Skeletal muscle cell (primary cell): ENCODE measurements at places on chromosomes 12 and 14.

GRCh38 chr14:73463411-73463810 is 5.1 kb upstream of the NUMB start:
- peak; percentile 99 for DNase-seq

DNA sequence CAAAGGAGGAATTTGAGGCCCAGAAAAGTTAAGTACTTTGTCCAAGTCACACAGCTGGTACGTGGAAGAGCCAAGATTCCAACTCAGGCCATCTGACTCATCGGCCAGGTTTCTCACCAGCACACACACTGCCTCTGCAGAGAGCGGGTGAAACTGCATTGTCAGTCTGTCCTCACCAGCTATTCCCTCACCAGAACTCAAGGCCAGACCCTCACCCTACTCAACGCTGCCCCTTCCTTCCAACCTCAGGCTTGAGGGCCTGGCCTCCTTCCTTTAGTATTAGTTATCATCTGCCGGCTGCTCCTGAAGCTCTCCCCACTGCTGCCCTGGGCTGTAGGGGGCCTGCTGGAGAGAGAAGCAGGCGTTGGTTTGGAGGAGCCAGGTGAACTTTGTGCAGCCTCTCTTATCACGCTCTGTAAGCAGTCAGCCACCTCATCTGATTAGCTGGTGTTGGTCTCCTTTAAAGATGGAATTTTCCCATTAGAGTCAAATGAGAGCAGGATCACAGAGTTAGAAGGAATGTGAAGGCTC is 16.6 kb upstream of the PLEK2 start:
- no peak for DNase-seq

GRCh38 chr12:75589801-75590200 is 78.4 kb upstream of the KRR1 start:
- DNase-seq: no peak

GRCh38 chr14:72876005-72876709 is 17.7 kb downstream of the DPF3 start:
- DNase-seq: no peak

DNA sequence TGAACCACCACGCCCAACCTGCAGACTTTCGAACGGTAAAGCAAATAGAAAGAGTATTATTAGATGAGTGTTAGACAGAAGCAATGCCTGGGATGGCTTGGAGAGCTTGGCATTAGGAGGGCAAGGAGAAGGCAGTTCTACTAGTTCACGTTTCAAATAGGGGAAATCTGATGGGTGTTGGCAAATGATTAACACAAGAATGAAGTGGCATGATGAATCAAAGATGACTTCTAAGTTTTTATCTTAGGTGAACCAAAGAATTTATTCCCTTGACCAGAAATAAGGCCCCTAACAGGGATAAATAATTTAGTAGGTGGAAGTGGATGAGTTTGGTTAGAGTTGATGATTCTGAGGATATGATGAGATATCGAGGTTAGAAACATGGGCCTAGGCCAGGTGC is 38.5 kb downstream of the DRAM1 start:
- no peak for DNase-seq

DNA sequence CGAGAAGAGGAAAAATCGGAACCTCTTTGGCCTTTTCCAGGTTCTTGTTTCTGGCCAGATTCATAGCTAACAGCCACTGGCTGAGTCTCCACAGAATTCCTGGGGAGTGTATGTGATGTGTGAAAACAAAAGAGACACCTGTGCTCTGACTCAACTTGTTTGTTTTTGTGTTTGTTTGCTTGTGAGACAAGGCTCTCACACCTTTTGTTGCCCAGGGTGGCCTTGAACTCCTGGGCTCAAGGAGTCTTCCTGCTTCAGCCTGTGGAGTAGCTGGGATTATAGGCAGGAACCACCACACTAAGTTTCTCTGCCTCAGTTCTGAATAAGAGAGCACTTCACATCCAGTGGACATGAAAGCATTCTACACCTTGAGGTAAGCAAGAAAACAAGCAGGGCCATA is 22.7 kb downstream of the MFAP5 start:
- DNase-seq: no peak

GRCh38 chr14:40347675-40348074 is 915.4 kb upstream of the FBXO33 start:
- DNase-seq: no peak

- no peak for DNase-seq
Measured at GRCh38 chr12:130127532-130127911, 34.7 kb upstream of the FZD10 start.

DNA sequence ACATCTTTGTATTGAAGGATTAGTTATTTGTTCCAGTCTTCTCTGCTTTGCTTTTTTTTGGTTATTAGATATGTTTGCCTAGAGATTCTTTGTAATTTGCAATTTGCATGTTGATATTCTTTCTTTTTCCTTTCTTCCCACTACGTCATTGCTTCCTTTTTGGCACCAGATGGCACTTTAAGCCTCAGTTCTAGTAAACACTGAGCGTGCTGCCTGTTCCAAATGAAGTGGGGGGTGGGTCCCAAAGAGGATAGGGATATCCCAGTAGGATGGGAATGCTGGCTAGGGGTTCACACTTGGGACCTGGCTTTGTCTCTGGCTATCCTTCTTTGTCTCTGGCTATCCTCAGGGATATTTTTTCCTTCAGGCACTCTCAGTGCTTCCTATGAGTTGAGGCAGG is 17.0 kb downstream of the EAPP start:
- no peak for DNase-seq

DNA sequence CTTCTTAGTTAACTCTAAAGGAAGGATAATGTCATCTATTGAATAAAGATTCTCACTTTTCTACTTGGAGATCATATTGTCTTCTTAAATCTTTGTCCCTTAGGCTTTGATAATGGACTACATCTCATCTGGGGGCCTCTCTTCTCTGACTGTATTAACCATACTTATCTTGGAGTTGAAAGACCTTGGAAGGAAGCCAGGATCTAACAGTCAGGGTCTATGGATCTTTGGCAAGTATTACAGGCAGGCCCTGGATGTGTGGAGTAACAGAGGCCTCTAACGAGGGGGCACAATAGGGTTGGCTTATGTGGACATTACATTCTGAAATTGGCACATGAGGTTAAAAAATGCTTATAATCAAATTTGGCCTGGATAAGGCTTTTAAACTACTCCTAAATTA is 513.8 kb downstream of the NRXN3 start:
- no peak for DNase-seq

- no peak for DNase-seq
Measured at GRCh38 chr12:50110762-50111351, 1.2 kb upstream of the COX14 start.

- DNase-seq: no peak
Measured at GRCh38 chr14:74400031-74400685, 25.9 kb downstream of the SYNDIG1L start.

- no peak for DNase-seq
Measured at GRCh38 chr14:93100570-93100969, 15.2 kb downstream of the ITPK1 start.

DNA sequence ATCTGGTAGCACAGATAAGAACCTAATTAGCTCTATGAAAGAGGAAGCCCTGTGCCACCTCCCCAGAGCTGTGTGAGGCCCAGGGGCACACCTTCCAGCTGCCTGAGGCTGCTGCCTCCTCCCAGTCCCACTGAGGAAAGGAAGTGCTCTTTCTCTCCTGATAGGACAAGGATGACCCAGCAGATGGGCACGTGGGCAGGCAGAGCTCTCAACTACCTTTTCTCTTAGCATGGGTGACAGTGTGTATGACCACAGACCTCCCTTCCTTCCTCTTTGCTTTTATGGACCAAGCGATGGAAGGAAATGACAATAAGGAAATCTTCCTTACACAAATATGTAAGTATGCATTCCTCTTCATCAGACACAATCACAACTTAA is 127.6 kb upstream of the AMIGO2 start:
- DNase-seq: no peak

GRCh38 chr14:98955741-98956070 is 316.3 kb downstream of the BCL11B start:
- no peak for DNase-seq

DNA sequence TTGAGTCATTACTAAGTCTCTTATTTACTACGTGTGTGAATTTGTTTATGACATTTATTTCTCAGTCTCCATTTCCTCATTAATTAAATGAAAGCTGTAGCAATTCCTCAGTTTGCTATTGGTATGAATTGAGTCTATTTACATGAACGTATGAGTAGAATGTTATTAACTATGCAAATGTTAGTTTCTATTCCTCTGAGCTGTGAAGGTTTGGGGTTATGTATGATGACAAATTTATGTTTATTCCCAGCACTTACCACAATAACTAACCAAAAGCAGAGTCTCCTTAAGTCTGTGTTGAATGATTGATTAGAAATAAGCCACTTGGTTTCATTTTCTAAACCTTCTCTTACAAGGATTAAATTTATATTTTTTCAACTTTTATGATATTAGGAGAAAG is 1340.9 kb downstream of the FSCB start:
- no peak for DNase-seq

DNA sequence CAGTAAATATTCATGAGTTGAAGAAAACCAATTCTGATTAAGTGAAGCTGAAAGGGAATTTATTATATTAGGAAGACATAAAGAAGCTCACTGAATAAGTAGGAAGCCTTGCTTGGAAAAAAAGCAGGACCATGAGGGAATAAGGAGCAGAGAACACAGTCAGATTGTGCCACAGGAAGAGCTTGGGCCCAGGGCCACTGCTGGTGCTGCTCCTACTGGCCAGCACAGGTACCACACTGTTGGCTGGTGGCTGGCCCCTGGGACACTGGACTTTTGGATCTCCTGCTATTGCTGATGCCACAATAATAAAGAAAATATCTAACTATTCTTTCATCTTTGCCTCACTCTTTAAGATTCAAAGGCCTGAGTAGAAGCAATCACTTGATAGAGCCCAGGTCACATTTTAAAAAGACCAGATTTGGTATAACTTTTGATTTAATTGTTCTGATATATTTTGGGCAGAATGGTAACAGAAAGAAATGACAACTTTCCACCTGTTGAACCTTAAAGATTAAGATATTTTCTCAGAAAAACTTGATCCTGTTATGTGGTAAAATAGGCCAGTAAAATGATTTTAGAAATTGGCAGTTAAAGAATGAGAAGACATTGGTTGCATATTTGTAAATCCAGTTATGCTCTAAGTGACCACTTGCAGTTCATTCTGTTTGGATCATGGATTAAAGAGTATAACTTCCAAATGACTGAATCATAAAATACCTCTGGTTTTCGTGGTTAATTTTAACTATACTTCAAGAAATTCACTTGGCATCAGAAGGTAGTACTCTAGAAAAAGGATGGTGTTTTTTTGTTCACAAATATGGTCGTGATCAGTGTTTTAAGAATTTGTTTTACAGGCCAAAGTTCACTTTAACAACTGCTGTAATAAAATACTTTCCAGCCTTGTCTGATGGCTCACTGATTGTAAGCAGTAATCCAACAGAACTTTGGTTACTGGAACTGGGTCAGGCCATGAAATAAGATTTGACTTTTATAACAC is 68.3 kb downstream of the DERA start:
- DNase-seq: peak; percentile 59

- no peak for DNase-seq
Measured at GRCh38 chr14:80954687-80955299, 628 bp upstream of the TSHR start.

DNA sequence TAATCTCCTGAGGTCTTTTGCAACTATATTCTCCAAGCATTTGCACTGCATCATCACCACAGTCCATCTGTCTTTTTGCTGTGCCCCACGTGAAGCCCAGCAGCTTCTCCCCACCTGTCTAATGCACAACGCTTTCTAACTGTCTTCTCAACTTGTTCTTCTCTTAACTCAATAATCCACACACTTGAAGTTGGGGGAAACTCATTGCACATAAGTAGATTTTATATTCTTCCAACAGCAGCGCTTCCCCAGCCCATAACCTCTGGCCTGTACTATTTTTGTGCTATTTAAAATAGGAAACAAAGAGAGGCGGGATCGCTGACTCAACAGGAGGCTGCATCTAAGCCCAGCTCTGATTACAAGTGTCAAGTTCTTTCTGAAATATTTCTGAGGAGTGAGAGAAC is 226.7 kb downstream of the GXYLT1 start:
- DNase-seq: peak; percentile 5

DNA sequence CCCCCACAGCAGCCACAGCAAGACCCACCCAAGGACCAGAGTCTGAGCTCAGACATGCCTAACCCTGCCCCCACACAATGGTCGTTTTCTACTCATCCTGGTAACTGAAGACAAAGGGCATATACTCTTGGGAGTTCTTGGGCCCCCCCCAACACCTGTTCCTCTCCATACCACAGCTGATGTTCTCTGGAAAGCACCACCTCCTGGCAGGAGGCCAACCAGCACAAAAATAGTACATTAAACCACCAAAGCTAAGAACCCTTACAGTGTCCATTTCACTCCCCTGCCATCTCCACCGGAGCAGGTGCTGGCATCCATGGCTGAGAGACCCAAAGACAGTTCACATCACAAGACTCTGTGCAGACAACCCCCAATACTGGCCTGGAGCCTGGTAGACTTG is 80.6 kb upstream of the DAAM1 start:
- peak; percentile 56 for DNase-seq

GRCh38 chr12:90978117-90978770 is 23.3 kb upstream of the CCER1 start:
- peak; percentile 25 for DNase-seq

DNA sequence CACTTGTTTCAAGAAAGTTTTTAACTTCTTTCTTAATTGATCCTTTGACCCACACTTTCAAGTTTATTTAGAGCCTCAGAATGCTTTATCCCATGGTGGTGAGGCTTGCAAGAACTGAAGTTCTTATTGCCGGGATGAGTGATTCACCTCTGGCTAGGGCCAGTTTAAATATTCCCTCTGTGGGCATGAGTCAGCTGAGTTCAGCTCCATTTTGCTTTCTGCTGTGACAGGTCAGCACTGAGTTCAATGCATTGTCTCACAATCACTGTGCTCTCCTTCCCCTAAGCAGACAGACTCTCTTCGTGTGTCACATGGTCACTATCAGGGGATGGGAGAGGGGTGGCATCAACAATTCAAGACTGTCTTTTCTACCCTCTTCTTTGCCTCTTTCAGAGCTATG is 514.6 kb upstream of the FBXO33 start:
- DNase-seq: no peak

GRCh38 chr14:68501614-68502052 is 291.2 kb downstream of the ZFP36L1 start:
- DNase-seq: no peak

DNA sequence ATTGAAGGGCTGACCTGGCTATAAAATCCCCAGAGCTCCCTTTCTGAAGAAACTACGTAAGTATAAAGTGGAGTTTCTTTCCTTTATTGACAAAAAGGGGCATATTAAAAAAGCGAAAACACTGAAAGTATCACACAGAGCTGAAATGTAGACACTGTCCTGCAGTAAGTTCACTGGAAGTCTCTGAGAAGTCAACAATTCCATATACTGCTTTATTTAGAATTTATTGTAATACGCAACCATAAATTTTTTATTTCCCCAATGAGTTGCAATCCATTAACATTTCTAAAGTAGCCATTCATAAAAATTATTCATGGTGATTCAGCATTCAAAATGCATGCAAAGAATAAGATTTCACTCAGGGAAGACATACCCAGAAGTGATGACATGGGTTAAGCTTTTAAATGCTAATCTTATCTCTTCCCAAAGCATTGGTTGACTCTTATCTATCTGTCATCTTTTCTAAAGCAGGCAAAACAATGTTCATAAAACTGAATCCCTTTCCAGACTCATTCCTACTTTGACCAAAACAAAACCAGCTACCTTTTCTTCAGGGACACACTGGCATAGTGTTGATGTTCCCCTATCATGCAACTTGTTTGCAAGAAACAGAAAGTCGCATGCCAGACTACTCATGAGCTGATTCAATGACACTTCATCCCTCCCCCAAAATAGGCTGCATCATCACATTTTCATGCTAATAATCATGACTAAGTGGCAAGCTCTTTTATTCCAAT is 17.3 kb downstream of the KITLG start:
- no peak for DNase-seq
